ENCODE measurements at places on chromosomes 4 and X.
A peak's percentile ranks its signal among the peaks of the same experiment; 100 is the strongest.

GRCh38 chr4:89570931-89571330 lies 263.3 kb upstream of the GPRIN3 start:
- DNase-seq, result no peak

- no peak for DNase-seq
Measured at GRCh38 chr4:57443308-57443707, 333.1 kb upstream of the IGFBP7 start.

DNA sequence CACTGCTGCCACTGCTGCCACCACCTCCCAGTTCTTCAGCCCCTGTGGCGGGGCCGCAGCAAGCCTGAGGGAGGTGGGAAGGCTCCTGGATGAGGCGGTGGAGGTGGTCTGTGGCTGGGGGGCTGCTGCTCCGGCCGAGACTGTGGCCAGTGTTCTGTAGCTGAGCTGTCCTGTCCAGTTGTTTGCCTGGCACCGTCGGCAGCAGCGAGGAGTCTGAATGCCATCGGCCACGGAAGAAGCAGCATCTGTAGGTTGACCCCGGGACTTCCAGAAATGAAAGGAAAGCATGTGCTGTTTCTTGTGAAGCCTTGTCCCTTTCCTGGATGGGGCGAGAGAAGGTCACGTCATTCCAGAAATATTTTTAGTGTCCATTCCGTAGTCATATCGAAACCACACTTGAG lies 3.3 kb downstream of the C4orf54 start:
- no peak for DNase-seq

DNA sequence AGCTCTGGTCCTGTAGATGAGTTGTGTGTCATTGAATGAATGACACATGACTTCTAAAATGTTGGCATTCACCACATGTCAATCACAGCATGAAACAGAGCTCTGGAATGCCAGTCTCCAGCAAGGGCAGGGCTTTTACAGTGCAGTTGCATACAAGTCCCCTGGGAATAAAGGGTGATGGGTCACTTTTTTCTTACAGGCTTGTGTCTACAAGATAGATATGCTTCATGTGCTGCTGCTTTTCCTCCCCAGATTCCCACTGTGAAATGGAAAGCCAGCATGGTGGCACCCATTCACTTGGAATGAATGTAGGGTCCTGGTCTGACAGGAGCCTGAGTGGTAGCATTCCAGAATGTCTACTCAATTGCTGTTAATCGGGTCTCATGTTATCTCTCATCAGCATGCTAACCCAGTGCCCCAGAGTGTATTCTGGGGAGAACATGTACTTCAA lies 159.1 kb upstream of the KIT start:
- DNase-seq, result peak; percentile 17

DNA sequence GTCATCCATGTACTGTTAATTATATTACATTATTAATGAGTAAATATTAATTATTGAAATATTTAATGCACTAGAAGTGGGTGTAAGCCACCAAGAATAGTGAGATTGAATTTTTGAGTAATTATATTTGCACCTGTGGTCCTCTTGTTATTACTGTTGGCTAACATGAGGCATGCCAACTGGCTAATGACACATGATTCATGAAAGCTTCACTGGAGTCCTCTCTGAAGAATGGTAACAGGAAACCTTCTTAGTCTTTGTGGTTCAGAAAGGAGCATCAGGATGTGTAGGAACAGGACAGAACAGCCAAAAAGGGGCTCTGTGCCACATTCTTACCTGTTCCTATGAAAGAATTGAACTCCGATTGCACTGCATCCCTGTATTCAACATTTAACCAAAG lies 65.2 kb downstream of the SLC4A4 start:
- no peak for DNase-seq

DNA sequence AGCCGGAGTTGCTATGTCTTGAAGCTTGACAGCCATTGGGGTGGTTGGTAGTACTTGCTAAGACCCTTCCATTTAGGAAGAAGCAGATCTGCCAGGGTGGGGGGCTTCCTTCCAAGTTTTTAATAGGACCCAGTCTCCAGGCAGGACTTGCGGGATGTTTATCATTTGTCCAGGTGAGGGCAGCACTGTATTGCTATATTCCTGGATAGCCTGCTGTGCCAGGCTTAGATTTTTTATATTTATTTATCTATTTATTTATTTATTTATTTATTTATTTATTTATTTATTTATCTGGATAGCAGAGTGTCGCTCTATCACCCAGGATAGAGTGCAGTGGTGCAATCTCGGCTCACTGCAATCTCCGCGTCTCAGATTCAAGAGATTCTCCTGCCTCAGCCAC lies 87.4 kb upstream of the CT45A1 start:
- DNase-seq, result no peak

DNA sequence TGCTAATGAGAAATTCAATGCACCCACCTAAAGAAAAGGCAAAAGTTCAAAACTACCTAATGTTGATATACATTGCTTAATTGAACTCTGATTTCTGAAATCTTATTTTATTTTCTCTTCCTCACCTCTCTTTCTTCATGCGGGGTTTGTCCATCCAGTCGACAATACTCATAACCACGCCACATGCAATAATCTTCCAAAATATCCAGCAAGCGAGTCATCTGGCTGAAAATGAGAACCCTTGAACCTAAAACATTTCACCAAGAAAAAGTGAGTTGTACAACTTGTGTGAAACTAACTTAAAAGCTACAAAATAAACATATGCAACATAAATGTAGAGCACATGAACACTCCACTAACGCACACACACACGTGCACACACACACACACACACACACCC lies 26.7 kb downstream of the SMARCA1 start:
- DNase-seq, result no peak

DNA sequence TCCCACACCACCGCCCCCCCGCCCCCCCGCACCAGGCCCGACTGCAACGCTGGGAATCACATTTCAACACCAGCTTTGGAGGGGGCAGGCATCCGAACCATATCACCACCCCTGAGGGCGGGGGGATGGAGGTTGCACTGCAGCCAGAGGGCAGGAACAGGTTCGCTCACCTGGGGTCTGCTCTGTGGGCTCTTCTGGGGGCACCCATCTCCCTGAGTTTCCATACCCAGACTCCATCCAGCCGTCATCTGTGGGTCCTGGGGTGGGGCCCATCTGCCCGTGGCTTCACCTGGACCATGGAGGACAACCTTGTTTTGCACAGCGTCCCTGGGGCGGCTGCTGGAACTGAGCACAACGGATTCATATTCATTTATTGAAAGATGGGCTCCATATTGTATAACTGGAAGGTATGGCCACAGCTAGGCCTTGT lies 6.9 kb downstream of the PSAPL1 start:
- DNase-seq, result no peak

- DNase-seq, result no peak
Measured at GRCh38 chrX:67523932-67524331, 19.9 kb upstream of the AR start.

DNA sequence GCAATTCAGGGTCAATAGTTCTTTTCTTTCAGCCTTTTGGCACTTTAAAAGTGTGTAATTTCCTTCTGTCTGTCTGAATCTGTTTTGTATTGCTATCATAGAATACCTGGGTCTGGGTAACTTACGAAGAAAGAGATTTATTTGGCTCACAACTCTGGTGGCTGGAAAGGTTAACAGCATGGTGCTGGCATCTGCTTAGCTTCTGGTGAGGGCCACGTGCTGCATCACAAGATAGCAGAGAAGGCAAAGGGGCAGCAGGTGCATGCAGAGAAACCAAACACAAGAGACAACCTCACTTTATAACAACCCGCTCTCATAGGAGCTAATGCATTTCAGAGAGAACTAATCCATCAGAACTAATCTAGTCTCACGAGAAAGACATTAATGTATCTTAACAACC lies 18.8 kb downstream of the RGN start:
- DNase-seq, result no peak

DNA sequence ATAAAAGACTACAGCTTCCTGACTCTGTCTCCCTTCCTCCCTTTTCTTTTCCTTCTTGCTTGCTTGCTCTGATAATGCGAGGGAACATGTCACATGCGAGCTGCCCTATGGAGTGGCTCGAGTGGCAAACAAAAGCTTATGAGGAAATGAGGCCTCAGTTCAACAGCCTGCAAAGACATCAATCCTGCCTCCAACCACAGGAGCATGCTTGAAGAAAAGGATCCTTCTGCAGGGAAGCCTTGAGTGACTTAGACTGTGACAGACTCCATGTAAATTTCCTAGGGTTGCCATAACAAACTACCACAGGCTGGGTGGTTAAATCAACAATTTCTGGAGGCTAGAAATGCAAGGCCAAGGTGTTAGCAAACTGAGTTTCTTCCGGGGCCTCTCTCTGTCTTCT lies 152.5 kb downstream of the NR3C2 start:
- DNase-seq, result no peak

Measured in SW 1271 (cell line).